B cell (primary cell): ENCODE measurements at places on chromosomes 11 and 22. TPM values are rescaled to one million over a fixed set of nuclear protein-coding genes. Genes with fewer than 3 reads are reported as not detected.
A peak's percentile ranks its signal among the peaks of the same experiment; 100 is the strongest.

The EIF3M gene
- total RNA-seq, result 174 and 177 TPM in 2 replicates

GRCh38 chr22:43342347-43343261, 568 bp downstream of the SCUBE1 start:
- DNase-seq, result no peak

DNA sequence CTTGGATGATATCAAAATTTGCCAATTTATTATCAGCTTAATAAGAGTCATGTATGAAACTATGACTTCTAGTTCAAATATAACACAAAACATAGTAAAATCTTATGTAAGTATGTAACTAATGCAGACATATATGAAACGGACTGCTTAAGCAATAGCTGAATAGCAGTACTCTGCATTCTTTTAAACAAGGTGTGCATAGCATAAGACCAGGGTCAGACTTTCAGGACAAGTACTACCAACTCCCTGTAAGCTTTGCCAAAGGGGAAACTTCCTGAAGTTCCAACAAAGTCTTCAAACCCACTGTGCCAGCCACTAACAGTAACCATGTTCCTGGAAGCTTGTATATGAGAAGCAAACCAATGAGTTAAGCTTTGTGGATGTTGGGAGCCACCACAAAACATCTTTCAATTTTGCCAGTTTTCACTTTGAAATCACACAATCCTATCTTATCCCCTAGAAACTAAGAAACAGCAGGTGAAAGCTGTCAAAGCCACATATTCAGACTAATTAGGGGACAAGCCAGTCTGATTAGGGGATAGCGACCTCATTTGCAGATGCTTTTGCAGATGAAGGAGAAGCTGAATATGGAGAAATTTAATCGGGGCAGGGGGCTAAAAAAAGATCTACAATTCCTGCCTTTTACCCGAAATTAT, 13.3 kb downstream of the RBFOX2 start:
- no peak for DNase-seq

GRCh38 chr11:35515224-35515623, 10.2 kb downstream of the PAMR1 start:
- DNase-seq, result no peak

DNA sequence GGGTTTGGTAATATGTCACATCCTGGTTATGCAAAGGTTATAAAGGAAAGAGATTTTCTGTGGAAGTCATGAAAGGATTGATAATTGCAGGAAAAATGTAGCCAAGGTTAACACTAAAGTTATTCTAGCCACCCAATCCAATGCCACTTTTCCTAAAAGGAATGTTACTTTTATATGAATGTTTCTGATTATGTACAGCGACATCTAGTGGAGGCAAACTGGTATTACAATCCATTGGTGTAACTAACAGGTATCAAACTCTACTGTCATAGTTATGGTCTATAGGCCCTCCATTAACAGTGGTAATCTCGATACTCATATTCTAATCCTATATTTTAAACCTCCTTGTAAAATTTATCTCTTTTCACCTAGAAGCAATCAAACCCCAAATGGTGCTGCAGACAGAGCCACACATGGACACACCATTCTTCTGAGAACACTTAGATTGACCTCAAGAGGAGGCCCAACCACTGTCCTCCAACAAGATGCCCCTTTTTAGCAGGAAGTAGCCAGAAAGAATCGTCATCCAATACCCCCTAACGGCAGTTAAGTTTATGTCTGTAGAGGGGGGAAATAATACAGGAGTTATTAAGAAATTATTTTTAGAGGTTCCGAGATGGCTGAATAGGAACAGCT, 74.9 kb upstream of the RAG2 start:
- DNase-seq, result peak; percentile 57
